ENCODE measurements at places on chromosomes 4 and X.

GRCh38 chr4:70471897-70472296 is at the start of gene MUC7:
Gene MUC7 (plus strand): TSS chr4:70472197. CDS start chr4:70474022, 1,825 bp downstream.
- DNase-seq = no peak

GRCh38 chrX:87525771-87526229 is 8.2 kb downstream of the KLHL4 start:
- DNase-seq = no peak

- no peak for DNase-seq
Observed at GRCh38 chr4:153518637-153519389, 52.7 kb downstream of the TMEM131L start.

- DNase-seq = peak; percentile 24
Observed at GRCh38 chr4:183876268-183876934, 28.7 kb upstream of the STOX2 start.

GRCh38 chr4:148514041-148514440 is 71.8 kb upstream of the NR3C2 start:
- no peak for DNase-seq

GRCh38 chr4:163846008-163846407 is 351.5 kb downstream of the TMA16 start:
- DNase-seq = no peak

GRCh38 chrX:8657883-8658282 is 74.1 kb downstream of the ANOS1 start:
- no peak for DNase-seq

DNA sequence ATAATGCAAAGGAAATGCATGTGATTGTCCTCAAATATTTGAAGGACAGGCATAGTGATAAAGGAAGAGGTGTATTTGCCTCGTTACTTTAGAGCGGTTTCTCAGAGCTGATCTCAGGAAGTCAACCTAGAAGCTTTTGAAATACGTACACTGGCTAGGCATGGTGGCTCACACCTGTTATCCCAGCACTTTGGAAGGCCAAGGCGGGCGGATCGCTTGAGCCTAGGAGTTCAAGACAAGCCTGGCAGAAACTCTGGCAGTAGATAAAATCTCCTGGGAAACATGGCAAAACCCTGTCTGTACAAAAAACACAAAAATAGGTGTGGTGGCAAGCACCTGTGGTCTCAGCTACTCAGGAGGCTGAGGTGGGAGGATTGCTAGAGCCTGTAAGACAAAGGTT is 24.9 kb downstream of the SMARCAD1 start:
- no peak for DNase-seq

DNA sequence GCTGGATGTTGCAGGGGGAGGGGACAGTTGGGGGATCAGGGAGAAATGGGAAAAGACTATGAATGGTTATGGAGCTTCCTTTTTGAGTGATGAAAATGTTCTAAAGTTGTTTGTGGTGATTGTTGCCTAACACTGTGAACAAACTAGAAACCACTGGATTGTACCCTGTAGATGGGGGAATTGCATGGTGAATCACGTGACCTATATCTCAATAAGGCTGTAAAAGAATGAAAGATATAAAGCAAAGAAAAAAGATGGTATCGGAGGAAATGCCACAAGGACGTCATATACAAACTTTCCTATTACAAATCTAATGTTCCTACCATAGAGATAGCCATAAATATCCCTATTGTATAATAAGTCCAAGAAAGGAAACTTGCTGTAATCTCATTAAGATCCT is 20.6 kb upstream of the CT55 start:
- DNase-seq = no peak

- no peak for DNase-seq
Observed at GRCh38 chrX:85620466-85620865, 241.0 kb upstream of the POF1B start.

DNA sequence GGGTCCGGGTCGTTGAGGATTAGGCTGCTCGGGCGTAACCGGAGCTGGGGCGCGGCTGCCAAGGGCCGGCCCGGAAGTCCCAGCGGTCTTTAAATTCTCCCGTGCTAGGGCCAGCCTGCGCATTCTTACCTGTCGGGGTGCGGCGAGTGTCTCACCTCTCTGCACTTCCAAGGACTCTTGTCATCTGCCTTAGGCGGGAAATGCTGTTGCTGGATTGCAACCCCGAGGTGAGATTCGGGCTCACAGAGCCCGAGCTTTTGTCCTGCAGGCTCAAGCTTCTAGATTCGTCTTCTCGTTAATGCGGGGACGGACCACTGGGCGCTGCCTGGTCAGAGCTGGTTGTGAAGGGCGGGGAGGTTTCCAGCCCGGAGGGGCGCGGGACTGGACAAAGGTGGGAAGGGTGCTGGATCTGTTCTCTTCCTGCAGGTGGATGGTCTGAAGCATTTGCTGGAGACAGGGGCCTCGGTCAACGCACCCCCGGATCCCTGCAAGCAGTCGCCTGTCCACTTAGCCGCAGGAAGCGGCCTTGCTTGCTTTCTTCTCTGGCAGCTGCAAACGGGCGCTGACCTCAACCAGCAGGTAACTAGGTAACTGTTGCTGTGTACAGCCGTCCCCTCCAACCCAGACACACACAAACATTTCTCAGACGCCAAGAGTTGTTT is at the start of gene ANKRD37:
TSS of gene ANKRD37 (plus strand) at position 118 of the 662 bp plus-strand sequence. CDS start at position 201, 83 bp downstream.
- DNase-seq = peak; percentile 42

DNA sequence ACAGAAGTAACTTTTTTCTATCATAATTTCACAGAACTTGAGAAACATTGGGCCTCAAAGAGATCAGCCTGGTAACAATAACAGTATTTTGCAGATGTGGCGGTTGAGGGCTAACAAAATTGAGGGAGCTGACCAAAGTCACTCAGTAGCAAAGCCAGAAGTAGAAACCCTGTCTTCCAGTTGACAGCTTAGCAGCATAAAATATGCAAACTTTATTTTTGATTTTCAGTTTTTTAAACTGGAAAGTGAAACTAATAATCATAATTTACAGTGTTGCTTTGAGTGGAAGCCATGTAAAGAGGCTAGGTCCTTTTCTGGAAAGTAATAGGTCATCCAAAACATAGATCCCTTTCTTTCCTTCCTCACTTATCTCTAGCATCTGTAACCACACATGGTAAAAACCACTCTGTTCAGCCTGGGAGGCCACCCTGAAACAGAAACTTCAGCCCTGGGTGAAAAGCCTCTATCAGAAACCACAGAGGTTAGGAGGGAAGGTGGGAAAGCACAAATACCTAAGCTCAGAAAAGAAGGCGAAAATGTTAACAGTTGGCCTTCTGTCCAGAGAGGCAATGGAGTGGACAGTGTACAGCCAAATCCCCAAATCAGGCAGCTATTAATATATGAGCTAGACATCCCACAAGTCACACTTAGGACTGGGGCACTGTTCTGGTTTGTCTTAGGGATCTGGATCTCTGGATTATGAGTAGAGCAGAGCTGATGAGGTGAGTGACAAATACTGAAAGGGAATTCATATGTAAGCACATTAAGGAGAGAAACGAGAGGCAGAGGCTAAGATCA is 61.1 kb upstream of the ARSJ start:
- peak; percentile 48 for DNase-seq

GRCh38 chr4:25059791-25060190 is 29.0 kb upstream of the LGI2 start:
- DNase-seq = no peak

GRCh38 chr4:5292101-5292500 is 240.8 kb downstream of the STK32B start:
- DNase-seq = no peak

- no peak for DNase-seq
Observed at GRCh38 chrX:129093706-129094105, 429.6 kb downstream of the SMARCA1 start.

DNA sequence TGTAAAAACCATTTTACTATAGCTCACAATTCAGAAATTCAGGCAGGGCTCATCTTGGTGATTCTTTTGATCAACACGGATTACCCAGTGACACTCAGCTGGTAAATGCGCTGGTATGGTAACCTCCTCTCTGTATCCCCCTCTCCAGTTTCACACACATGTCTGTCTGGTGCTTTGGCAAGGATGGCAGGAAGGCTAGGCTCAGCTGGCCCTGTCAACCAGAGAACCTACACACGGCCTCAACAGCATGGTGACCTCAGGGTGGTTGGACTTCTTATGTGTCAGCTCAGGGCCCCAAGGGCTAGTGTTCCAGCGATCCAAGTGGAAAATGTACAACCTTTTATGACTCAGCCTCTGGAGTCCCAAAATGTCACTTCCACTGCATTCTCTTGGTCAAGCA is 55.7 kb upstream of the EOLA2 start:
- DNase-seq = no peak

GRCh38 chr4:88109123-88109881 is 49.1 kb downstream of the ABCG2 start:
- no peak for DNase-seq
